Tracheal epithelial cell (primary cell): ENCODE measurements at places on chromosomes 11 and 22. TPM values are rescaled to one million over a fixed set of nuclear protein-coding genes. Genes with fewer than 3 reads are reported as not detected.

ME3 gene
- total RNA-seq: 11.1 and 12.4 TPM in 2 replicates

MUC2 gene
- total RNA-seq: not detected in 2 replicates

SMTN gene
- 16.4 and 90.4 TPM in 2 replicates for total RNA-seq

NEAT1 gene
- 49.2 and 67.4 TPM in 2 replicates for total RNA-seq

LRRC75B gene
- 6.4 and 9.6 TPM in 2 replicates for total RNA-seq

LUZP2 gene
- under 0.01 TPM in 2 replicates for total RNA-seq
